NCI-H2081 treated with DMSO at 0.1 percent for 48 hours (cell line): ENCODE measurements at places on chromosomes 6 and 20.

DNA sequence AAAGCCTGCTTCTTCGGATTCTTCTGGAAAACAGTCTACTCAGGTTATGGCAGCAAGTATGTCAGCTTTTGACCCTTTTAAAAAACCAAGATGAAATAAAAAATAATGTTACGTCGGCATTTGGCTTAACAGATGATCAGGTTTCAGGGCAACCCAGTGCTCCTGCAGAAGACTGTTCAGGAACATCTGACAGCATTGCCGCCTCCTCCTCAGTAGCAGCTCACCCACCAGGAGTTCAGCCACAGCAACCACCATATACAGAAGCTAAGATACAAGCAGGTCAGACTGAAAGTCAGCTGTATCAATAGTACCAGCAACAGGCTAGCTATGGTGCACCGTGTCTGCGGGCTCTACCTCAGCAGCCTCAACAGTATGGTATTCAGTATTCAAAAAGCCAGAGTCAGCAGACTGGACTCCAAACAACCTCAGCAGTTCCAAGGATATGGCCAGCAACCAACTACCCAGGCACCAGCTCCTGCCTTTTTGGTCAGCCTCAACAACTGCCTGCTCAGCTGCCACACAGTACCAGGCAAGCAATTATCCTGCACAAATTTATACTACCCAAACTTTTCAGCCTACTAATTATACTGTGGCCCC is 51.9 kb downstream of the BTBD9 start:
- DNase-seq: no peak

DNA sequence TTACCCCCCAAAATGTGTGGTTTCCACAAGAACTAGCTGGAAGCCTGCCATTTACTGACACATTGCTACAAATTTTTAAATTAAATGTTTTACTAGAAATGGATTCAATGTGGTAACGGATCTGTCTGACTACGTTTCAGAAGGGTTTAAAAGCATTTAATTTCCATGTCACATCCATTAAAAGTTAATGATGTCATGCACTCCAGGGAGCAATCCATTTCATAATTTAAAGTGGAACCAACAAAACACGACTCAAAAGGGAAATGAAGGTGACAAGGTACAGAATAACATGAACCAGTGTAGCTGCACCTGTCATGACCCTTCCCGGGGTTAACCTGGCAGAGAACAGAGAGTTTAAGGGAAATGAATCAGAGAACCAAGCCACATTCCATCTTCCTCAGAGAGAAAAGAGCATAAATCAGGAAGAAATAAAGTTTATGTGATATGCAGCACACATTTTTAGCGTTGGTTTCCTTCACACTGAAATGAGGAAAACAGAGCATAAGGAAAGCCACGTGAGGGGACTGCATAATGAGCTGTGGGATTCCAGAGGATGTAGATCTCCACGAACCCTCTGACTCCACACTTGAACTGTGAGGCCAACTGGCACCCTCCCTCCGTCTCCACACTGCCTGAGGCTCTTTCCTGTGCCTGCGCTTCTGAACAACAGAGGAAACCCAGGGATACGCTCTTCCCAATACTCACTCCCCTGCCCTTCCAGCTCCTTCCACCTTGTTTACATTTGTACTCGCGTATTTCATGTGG is 170.3 kb upstream of the AHI1 start:
- DNase-seq: peak; percentile 8

GRCh38 chr6:131761060-131761761 is 46.6 kb upstream of the ENPP1 start:
- no peak for DNase-seq

DNA sequence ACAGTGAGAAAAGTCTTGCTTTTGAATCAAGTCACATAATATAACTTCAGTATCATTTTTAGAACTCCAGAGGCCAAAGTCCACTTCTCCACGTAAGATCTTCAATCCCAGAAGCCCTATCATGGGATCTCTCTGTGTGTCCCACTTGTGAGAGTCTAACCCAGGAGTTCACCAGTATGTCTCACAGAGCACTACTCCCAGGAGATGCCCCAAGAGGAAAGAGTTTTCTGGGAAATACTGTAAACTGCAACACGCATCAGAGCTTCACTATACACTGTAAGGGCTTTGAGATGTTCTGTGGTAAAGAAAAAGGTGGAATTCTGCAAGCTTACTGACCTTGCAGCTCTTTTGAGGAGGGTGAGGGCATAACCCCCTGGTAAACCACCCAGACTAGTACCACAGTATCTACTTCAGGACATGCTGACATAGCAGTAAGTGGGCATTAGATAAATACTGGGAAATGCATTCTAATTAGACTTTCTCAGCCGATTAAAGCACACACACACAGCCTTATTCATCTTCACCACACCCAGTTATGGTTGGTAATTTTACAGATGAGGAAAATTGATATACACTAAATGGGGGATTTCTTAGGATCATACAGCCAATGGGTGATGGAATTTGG is 12.3 kb downstream of the DCBLD1 start:
- DNase-seq: no peak

- DNase-seq: no peak
Measured at GRCh38 chr6:130717657-130718056, 109.5 kb upstream of the SMLR1 start.

DNA sequence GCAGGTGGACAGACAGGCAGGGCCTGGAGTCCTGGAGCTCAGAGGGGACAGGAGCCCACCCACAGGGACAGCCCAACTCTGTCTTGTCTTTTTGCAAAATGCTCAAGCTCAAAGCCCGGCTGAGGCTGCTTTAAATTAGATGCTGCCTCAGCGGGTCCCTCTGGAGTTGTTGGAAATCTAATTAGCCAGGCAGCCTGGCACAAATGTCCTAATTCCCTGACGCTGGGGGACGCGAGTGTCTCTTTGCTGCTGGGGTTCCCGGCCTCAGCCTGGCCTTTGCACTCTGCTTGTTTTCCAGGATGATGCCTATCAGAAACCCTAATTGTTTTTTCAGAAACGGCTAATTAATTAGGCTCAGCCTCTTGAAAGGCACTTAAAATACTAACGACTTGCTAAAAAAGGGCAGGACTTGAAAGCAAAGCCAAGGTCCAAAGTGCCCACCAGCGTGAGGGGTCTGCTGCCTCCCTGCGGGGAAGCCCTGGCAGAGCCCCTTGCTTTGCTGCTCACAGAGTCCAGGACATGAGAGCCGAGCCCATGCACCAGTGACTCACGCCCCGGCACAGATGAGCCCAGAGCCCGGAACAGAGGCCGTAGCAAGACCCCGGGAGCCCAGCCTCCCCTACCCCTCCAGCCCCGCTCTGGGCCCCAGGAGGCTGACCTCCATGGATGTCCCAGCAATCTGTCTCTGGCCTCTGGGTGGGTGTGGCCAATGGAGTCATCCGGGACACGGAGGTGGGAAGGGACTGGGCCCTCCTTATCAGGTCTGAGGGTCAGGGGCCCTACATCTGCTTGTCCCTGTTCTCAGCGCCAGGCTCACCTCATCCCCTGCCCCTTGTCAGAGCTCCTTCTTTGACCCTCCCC is 46.0 kb upstream of the BHLHE23 start:
- no peak for DNase-seq

DNA sequence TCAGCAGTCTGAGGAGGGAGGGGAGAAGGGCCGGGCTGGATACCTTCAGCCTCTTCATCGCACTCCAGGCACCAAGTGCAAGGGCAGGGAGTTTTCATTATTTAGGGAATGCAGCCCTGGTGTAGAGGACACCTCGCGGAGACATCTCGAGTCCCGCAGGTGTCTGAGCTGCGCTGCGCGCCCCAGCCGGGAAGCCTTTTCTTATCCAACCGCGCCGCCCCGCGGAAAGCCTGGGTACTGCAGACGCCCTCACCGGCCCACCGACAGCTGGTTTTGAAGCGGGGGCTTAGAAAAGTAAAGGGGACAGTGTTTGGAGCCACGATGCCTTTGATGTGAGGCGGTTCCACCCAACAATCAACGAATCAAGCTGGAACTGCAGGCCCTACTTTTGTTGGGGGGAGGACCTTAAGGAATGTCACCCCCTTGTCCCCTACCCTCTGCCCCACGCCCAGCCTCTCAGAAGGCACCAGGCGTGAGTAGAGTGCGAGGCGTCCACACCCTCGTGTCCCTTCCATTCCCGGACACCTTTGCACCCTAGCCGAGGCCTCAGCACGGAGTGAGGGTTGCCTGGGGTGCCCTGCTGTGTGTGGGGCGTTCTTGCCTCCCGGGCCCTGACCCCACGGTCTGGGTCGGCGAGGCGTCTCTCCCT is 8.6 kb downstream of the NKX2-2 start:
- DNase-seq: no peak

DNA sequence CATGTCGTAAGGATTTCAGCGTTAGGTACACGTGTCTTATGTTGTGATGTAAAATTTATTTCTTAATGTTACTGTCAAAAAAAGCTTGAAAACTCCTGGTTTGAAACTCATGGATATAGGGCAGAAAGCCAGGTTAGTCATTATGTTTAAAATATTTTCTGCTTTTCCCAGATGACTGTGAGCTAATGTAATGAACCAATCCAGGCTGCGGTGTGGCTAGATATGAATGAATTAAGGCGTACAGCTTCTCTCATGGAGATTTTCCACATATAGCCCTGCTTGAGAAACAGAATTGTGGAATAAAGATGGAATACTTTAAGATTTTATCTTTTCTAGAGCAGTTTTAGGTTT is 80.3 kb upstream of the STMND1 start:
- no peak for DNase-seq

DNA sequence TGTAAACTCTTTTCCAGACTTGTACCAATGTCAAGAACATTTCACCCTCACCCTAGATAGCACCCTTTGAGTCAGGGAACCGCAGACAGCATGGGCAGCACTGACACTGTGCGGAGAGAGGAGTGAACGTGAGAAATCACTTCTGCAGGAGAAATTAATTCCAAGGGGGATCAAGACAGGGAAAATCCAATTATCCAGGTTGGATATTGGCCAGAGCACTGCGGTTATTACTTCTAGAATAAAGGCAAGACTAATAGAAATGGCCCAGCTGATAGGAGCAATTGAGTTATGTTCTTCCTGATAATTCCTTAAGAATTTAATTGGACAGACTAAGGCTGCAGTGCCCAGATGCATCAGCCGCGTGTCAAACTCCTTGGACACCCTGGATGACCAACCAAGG is 179.6 kb downstream of the SMOC2 start:
- DNase-seq: no peak

DNA sequence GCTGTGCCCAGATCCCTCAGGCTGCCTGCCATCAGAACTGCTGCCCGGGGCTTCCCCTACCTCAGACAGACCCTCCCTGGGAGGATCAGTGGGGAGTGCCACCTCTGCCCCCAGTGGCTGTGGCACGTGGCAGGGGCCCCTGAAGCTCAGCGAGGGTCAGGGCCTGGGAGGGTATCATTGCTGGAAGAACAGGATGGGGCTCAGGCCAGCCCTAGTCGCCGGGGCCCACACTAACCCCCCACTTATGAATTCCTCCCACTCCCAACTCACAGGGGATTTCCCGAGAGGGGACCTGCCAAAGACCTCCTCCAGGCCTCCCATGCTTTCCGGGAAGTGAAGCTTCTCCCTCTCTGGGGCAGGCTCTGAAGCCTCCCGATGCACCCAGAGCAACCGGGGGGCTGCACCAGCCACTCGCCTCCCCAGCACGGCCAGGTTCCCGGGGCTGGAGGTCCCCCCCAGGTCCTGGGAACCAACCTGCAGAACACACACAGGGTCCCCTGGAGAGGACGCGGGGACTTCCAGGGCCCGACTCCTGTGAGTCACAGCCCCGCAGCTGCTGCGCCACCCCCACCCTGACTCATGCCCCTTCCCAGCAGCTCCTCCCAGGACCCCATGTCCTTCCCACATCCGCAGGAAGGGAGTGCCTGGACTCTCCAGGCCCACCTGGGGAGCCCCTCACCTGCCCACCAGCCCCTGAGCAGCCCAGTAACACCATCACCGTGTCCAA is 2.5 kb downstream of the TNFRSF6B start:
- DNase-seq: no peak

DNA sequence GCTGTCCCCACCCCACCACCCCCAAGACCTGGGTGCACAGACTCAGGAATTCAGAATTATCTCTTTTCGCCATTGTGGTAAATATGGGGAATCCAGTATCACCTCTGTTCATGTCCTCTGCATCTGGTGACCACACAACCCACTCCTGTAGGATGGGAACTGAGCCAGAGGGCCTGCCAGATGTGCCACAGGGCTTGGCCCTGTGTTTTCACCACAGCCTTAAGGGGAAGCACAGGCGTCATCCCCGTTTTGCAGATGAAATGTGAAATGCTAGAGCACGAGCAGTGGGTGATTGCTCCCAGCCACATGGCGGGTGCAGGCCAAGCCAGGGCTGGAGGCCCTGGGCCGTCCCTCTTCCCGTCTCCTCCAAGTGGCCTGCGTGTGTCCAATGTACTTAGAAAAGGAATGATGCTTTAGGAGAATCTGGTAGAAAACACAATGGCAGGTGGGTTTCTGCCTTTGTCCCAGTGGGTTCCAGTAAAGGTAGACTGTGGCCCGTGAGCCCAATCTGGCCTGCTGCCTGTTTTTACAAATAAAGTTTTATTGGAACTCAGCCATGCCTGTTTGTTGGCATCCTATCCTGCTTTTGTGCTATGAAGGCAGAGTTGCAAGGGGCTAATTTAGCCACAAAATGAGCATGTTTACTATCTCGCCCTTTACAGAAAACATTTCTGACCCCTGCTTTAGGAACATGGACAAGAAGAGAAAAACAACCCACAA is 309.2 kb downstream of the CDH4 start:
- no peak for DNase-seq

GRCh38 chr20:11454966-11455799 is 462.5 kb upstream of the BTBD3 start:
- DNase-seq: no peak

DNA sequence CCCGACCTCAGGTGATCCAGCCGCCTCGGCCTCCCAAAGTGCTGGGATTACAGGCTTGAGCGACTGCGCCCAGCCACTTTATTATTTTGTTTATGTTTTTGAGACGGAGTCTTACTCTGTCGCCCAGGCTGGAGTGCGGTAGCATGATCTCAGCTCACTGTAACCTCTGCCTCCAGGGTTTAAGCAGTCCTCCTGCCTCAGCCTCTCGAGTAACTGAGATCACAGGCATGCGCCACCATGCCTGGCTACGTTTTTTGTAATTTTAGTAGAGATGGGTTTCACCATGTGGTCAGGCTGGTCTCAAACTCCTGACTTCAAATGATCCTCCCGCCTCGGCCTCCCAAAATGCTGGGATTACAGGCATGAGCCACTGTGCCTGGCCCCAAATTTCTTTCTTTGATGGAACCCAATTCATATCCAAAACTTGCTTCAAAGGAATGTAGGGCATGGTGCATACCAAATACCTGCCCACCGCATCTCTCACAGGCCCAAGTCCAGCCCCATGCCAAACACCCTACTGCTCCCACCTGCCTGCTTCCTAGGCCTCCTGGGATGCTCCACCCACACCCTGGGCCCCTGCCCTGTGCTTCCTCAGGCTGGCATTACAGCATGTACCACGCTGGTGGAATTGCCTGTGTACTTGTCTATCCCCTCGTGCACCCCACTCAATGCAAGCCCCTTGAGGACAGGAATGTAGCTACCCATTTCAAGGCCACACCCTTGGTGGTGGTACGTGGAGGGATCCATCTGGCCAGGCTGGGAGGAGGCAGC is 4.9 kb upstream of the HMGA1 start:
- DNase-seq: no peak

GRCh38 chr6:4093288-4093687 is 14.4 kb upstream of the FAM217A start:
- DNase-seq: peak; percentile 27
